ENCODE measurements at places on chromosomes 5 and 9.

DNA sequence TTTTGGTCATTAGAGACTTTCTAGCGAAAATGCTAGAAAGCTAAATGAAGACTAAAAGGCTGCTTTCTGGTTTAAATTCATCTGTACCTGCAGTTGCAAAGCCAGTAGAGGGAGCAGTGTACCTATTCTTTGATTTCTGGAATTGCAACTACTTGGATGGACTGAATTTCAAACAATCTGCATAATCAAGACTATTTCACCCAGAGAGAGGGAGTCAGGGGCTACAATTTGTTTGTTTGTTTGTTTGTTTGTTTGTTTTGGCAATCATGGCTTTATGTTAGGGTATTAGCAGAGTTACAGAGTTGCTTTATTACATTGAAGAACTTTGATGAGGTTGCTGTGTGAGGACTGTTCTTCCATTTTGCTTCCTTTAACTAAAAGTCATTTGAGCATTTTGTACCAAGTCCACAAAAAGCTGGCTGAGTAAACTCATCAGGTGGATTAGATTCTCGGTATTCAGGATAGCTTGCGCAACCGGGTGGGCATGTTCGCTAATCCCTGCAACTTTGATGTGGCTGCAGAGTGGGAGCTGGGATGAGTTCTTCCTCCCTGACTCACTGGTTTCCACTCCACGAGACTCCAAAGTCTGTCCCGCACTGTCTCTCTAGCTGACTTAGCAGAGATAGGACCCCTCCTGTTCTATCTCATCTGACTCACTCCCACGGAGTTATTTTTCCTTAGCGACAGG lies 80.0 kb upstream of the TUT7 start:
- DNase-seq = no peak

- DNase-seq = no peak
Observed at GRCh38 chr9:5073701-5074100, 88.6 kb downstream of the JAK2 start.

- no peak for DNase-seq
Observed at GRCh38 chr5:28216939-28217360, 1178.6 kb upstream of the CDH9 start.

DNA sequence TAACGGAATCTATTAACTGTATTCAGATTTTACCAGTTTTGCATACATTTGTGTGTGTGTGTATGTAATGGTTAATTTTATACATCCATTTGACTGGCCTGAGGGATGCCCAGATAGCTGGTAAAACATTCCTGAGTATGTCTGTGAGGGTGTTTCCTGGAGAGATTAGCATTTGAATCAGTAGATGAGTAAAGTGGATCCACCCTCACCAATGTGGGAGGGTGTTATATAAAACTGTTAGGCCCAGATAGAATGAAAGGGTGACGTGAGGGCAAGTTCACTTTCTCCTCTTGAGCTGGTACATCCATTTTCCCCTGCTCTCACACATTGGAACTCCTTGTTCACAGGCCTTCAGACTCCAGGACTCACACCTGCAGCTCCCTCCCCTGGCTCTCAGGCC lies 88.7 kb downstream of the EMB start:
- no peak for DNase-seq

GRCh38 chr9:72749276-72749675 lies 203.6 kb downstream of the ALDH1A1 start:
- DNase-seq = no peak
